D721Med (cell line): ENCODE measurements at places on chromosomes 11 and 22.

DNA sequence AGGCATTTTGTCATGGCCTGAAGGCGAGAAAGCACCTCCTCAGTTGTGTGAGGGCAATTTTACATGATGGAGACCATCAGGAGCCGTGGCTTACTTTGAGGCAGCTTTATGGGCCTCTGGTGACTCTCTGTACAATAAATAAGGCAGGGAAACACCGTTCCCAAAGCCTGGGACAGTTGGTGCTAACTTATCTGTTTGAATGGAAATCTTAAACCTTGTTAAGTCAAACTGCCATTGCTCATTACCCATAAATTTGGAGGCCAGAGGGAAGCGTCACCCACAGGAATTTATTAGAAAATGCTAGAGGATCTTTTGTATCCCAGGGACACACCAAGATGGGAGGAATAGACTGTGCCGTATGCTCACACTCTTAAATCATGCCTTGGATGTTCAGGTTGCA lies 1156.9 kb downstream of the BRD1 start:
- DNase-seq, result no peak

- no peak for DNase-seq
Observed at GRCh38 chr11:118290923-118291322, 13.6 kb upstream of the CD3E start.

- DNase-seq, result no peak
Observed at GRCh38 chr22:40107851-40108378, 69.8 kb upstream of the TNRC6B start.

- DNase-seq, result no peak
Observed at GRCh38 chr22:27149921-27150543, 492.6 kb downstream of the MIAT start.

DNA sequence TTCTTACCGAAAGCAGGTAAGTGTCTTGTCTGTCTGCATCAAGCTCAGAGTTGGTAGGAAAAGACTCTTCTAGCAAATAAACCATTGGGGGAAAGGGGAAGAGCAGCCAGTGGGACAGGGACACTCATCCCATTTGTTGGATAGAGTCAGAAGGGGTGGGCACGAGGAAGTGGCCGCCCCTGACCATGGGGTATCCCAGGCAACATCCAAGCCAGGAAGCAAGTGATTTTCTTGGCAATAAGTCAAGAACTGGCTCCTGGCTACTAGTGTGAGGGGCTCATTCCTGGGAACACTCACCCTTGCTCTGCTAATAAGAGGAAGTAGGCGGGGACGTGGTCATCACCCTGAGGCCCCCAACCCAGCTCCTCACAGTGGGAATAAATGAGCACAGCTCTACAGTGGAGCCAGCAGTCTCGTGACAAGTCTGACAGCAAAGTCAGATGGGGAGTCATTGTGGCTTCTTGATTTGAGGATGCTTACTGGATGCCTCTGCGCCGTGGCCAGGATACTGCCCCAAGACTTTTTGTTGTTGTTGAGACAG lies 6.7 kb downstream of the SLC25A18 start:
- DNase-seq, result no peak

DNA sequence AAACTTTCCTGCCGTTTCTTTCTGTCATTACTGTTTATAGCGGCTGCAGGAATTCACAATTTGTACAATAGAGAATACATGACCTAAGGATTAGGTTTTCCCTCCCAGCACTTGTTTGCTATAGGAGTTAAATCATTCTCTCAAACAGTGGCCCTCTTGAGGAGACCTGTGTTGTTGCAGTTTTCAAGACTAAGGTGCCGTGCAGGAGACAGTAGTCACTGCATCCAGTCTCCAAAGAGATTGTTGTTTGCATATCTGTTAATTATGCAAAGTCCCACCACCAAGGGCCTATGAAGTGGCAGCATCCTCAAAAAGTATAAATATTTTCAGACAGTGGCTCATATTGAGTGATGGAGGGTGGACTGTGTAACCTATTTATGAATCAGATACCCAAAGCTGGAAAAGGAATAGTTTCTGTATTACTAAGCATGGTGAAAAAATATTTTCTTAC lies 2.3 kb downstream of the PRSS23 start:
- DNase-seq, result no peak

- no peak for DNase-seq
Observed at GRCh38 chr22:20644071-20644642, 129.8 kb upstream of the SERPIND1 start.

GRCh38 chr11:76276046-76276780 lies 69.9 kb upstream of the WNT11 start:
- DNase-seq, result no peak

DNA sequence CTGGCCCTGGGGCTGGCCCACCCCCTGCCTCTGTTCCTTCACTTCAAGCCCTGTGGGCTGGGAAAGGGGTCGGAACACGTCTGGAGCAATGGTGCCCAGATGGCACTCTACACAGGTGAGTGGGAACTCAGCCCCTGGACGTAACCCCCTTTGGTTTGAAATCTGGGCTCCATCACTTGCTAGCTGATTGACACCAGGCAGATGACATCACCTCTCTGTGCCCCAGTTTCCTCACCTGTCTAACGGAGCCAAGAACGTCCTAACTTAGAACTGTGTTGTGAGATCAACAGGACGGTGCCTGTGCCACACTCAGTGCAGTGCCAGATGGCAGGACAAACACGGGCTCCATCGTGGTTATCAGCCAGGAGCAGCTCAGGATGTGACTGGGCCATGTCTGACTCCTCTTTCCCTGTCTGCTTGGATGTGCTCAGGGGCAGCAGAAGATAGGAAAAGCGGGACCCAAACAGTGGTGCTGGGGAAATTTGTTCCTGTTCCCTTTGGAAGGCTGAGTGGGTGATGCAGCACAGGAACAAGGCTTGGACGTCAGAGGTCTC lies 24.4 kb downstream of the NPTXR start:
- no peak for DNase-seq

DNA sequence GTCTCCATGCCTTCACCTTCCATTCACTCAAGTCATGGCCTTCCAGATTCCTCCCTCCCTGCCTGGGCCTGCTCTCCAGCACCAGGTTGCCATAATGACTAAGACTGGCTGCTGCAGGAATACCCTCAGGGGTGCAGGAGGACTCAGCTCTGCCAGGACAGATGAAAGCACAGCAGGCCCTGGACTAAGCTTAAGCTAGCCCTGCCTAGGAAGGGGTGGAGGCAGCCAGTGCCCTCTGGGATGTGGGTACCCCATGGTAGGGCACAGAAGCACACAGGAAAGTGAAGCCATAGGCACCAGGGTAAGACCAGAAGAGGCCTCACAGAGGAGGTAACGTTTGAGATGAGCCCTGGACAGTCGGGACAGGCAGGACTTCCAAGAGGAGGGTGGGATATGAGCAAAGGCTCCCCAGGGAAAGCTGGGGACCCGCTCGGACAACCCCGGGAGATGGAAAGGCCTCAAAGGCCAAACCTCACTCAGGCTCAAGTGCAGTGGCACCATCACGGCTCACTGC lies 3.0 kb upstream of the RIN1 start:
- DNase-seq, result no peak

DNA sequence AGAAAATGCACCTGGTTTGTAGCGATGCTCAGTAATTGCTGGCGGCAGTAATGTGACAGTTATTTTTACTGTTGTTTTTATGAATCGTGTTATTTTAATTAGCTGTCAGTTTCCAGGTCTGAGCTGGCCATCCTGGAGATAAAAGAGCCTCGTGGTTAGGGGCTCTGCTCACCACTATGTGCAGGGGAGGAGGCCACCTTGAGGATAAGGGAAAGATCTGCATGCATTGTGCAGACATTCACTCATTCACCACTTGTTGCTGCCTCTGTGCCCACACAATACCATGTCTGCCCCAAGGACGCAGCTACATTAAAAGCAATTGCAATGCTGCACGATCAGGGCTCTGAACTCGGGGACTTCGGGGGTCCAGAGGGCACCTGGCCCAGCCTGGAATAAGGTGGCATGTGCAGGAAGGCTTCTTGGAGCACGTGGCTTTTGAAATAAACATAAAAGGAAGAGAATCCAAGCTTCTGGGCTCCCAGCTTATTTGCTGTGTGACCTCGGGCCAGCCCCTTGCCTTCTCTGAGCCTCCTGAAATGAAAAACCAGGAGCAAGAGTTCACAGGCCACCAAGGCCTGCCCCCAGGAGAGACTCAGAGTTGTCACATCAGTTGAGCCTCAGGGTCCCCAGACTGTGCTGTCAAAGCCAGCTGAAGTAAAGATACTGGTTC lies 44.7 kb upstream of the SHISAL1 start:
- DNase-seq, result no peak

DNA sequence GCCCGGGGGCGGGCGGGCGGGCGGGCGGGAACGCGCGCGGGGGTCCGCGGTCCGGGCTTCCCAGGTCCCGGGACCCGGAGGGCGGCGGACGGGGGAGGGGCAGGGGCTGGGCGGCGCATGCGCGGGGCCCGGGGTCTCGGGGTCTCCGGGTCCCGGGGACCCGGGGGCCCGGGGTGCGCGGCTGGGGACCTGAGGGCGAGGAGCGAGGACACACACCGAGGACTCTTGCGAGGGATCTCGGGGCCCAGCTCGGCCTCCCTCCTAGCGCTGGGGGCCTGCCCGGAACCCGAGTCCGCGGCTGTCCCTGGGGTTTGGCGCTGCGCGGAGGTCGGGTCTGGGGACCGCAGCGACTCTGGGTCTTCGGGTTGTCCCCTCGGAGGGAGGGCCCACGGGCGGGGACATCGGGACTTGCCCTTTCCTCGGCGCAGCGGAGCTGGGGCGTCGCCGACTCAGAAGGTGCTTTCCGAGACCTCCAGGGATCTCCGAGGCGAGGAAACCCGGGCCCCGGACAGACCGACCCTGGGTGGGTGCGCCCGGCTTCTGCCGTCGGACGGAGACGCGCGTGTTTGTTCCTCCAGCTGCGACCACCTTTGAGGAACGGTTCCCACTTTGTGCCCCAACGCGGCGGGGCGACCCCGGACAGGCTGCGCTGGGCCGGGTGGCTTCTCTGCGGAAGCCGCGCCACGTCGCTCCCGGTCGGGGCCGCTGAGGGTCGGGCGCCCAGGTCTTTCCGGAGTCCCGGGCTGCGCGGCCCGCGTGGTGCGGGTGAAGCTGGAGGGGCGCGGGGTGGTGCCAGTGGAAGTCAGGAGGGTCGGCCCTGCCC lies 540 bp downstream of the PPARA start:
- peak; percentile 58 for DNase-seq

DNA sequence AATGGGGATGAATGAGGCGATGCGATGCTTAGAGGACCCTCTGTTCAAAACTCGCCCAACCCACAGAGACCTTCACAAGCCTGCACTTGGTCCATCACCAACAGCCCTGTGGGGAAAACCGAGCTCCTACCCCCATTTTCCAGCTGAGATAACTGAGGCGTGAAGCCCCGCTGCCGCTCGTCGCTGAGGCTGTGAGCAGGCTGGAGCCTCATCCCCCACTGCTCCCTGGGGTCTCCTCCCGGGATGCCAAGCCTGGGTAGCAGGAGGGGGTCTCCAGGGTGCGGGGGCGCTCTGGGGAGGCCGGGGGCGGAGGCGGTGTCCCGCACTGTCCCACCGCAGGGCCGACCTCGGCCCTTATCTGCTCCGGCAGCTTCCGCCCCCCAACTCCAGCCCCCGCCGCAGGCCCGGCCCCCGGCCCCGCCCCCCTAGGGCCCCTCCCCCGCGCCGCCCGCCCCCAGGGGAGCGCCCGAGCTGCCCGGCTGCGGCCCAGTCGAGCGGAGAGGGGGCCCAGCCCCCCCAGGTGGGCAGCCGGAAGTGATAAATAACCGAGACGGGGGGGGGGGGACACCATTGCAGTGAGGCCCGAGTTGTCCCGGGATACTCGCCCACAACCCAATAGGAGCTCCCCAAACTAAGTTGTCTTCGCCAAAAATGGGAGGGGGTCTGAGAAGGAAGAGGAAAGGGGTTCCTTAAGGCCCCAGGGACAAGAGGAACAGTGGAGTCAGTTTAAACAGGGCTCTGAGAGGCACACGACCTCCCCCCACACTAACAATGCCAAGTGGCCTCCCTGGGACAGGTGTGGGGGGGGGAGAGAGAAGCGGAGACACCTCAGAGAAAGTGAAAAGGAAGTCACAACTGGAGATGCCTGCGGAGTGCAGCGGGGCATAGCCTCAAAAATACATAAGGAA lies 8.3 kb upstream of the SLC39A13 start:
- no peak for DNase-seq

DNA sequence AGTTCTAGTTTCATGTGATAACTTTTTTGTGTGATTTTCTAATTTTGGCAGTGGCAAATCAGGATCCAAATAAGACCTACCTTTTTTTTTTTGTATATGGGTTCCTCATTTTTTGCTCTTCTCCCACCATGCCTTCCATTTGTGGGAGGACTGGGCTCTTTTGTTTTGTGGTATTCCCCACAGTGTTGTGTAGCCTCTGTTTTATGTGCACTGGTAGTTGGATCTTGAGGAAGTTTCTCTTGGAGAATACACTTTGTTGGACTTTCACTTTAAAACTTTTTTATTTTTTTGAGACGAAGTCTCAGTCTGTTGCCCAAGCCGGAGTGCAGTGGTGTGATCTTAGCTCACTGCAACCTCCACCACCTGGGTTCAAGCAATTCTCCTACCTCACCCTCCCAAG lies 39.7 kb downstream of the PPP6R3 start:
- DNase-seq, result no peak

GRCh38 chr11:128294671-128295050 lies 292.7 kb downstream of the ETS1 start:
- no peak for DNase-seq

DNA sequence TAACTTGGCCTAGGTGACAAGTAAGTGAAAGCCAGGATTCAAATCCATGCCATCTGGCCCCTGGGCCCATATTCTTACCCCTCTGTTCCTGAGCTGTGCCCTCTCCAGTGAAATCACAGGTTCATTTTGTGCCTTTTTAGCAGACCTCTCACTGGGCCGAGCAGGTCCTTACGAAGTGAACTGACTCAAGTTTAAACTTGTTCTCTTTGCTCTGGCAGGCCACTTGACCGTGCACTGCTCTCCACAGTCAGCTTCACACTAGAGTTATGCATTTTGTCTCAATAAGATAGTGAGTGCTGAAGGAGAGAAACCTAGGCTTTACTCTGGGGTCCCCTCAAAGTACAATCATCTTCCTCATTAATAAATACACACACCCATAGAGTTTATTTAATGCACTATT lies 40.7 kb downstream of the ARFGAP3 start:
- DNase-seq, result no peak

DNA sequence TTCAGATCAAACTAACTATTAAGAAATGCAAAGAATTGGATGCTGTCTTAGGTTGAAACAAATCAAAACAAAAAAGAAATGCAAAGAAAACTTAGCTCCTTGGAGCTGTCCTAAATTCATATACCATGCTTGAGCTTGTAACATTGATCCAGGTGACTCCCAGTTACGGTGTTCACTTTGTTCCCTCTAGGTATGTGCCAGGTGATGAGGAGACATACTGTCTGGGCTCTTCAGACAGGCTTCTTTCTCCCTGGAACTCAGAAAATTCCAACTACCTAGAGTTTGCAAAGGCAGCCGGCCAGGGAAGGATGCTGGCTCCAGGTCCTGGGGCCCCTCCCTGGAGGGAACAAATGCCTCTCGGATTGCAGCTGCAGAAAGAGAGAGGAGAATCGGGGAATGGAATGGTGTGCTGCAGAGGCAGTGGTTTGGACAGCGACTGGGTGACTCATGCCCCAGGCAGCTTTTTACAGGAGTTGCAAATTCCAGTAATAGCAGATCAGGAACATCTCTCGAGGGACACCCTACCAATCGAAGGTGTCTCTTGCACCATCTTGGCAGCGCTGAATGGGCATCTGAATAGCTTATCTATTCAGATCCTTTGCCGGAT lies 12.3 kb upstream of the ASPHD2 start:
- DNase-seq, result no peak
